ENCODE measurements at places on chromosomes 13 and 19. TPM values are rescaled to one million over a fixed set of nuclear protein-coding genes. Genes with fewer than 3 reads are reported as not detected.

The UBL3 gene
- total RNA-seq, result 27.1 TPM

The ZNF554 gene
- 5.8 TPM for total RNA-seq

The KL gene
- total RNA-seq, result 0.36 TPM

The MYH14 gene
- total RNA-seq, result not detected

The LILRB2 gene
- 10.4 TPM for total RNA-seq

The KIR3DL1 gene
- total RNA-seq, result 1.1 TPM

The CBLC gene
- total RNA-seq, result not detected

The LILRA1 gene
- total RNA-seq, result not detected

Measured in naive thymus-derived CD4-positive, alpha-beta T cell (primary cell).